ENCODE measurements at places on chromosomes 1 and 21.
A peak's percentile ranks its signal among the peaks of the same experiment; 100 is the strongest.

DNA sequence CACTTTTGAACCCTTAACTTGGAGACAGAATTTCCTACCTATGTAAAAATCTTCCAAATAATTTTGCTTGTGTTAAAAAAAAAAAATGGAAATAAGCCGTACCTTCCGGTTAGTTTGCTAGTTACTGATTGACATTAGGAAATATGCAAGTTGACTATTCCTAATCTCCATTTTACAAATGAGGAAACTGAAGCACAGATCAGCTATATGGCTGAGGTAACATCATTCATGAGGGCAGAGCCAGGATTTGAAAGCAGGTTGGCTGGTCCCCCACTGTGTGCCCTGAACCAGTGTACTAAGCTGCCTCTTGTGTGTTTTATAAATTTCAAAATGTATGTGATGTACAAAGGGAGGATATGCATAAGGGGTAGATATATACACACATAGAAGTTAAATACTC lies 29.6 kb downstream of the BACE2 start:
- DNase-seq, result no peak

DNA sequence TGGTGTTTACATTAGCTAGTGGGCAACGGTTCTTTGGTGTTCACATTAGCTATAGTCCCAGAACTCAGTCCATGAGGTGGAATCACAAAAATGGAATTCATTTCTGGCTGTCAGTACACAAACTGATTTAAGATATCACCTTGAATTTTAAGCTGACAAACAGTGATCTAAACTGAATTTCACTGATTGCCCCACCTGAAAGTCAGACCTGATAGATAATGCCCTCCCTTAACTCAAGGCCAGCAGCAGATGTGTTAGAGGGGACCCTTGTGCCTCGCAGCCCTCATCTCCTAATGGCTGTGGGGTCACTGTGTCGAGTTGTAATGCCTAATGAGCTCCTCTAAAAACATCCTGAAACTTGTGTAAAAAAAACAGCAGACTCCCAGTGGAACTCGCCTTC lies 8.6 kb downstream of the ARF1 start:
- DNase-seq, result no peak

GRCh38 chr1:82695443-82695842 lies 894.7 kb downstream of the ADGRL2 start:
- no peak for DNase-seq

DNA sequence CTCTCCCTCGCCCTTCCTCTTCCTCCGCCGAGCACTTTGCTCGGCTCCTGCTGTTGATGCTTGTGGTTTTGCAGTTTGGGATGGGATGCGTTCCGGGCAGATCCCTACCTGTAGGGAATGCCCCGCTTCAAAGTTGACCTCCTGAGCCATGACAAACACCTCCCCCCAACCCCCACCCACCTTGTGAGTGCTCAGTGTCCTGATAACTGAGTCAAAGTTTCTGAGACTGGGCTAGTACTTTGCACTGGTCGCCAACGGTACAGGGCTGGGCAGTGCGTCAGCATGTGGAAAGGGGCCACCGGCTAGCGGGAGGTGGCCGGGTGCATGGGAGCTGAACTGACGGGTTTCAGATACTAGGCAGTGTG lies 771 bp downstream of the RABGAP1L start:
- peak; percentile 39 for DNase-seq

DNA sequence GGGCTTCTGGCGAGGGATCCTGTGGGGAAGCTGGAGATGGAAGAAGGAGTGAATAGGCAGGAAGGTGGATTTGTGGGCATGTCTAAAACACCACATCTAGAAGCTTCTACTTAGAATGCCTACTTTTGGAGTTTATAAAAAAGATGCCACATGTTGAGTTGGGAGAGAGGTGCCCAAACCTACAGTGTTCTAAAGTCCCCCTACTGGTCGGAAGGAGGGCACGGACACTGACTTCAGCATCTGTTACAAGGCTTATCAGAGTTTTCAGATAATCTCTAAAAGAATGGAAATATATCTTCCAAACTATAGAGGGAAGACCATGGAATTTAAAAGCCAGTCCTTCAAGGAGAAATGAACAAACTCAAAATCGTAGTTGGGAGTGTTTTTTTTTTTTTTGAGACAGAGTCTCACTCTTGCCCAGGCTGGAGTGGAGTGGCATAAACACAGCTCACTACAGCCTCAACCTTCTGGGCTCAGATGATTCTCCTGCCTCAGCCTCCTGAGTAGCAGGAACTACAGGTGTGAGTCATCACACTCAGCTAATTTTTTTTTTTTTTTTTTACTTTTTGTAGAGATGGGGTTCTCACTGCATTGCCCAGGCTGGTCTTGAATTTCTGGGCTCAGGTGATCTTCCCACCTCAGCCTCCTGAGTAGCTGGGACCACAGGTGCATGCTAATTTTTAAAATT lies 14.8 kb downstream of the IBA57 start:
- DNase-seq, result no peak

DNA sequence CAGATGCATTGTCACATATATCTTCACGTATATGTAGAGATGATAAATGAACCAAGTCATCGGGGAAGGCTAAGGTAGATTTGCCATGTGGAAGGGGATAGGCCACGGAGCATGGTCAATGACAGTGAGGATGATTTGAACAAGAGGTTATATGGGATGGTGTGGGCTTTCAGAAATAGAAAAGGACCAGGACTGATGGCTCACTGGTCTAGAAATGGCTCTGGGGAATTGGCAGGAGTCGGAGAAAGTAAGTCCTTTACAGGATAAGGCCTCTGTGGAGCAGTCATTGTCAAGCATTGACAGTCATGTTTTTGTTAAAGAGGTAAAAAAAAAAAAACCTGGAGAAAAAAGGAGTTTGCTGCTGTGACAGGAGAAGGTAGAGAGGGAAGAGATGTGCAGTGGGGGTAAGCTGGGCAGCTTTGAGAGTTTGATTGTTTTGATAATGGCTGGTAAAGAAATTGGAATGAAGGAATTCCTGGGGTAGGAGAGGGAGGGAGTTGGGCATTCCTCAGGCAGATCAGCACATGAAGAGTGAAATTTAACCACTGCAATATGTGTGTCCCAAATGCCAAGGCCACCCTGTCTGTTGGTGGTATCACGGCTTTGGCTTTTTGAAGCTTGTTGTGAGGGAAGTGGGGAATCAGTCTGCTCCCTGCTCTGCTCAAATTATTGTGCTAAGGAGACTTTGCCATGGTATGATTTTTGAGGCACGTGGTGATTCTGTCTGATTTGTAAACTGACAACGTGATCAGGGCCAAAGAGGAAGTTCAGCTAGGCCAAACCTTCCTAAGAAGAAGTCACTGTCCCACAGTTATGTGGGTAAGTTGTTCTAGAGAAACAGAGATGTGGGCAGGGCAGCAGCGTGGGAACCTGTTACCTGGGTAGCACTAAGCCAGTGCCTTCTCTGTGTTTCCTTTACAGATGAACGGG lies 26.0 kb downstream of the MACF1 start:
- no peak for DNase-seq

DNA sequence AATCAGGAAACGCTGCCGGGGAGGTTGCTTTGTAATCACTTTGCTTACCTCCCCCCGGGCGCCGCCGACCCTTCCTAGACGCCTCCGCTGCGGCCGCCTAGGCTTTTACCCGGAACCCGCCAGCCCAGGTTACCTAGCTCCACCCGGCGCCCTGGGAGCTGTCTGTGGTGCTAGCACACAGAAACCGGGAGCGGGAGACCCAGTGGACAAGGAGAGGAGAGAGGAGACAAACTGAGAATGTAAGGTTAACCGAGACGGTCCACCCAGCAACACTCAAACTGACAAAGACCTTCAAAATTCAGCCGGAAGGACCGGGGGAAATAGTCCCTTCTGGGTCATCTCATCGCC lies 9.8 kb downstream of the BARHL2 start:
- no peak for DNase-seq

DNA sequence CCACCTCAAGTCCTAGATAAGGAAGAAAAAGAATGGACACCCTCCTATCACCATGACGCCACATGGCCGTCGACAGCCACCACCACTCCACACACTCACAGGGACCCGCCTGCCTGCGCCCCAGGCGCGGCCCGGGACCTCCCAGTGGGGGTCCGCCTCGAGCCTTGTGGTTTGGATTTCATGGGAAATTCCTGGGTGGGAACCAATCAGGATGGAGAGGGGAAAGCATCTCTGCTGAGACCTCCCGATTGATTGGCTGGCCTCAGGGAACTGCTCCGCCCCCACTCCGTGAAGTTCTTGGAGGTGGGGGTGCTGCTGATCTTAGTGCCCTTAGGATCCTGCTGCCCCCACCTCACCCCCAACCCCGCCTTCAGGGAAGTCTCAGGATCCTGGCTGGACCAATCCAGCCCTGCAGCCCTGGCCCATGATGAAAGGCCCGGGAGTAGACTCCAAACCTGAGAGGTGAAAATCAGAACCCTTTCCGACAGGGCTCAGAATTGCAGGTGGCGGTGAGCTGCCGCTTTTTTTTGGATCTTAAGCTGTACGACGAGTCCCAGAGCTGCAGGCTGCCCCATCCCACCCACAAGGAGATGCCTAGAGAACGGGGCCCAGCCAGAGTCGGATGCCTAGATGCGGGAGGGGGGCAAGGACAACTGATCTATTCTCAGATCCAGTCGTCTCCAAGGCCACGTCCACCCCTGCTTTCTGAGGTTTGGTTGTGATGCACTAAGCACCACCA lies 29.0 kb upstream of the TMEM51 start:
- DNase-seq, result no peak

- DNase-seq, result no peak
These were observed 39.0 kb downstream of the TTLL7 start for GRCh38 chr1:83959824-83960498.

DNA sequence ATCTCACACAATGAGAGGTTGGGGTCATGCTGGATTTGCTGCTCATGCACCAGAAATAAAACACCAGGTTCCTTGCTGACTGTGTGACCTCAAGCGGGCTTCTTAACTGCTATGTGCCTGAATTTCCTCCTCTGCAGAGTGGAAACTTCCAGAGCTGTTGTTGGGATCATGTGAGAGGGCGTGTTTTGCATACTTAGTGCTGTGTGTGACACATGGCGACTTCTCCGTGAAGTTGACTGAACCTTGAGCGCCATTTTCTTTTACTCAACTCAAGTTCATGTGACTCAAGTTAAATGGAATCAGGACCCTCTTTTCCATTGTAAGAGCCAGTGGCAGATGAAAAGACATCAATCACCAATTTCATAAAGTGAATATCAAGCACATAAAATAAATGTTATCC lies 224.0 kb downstream of the KIF26B start:
- no peak for DNase-seq

DNA sequence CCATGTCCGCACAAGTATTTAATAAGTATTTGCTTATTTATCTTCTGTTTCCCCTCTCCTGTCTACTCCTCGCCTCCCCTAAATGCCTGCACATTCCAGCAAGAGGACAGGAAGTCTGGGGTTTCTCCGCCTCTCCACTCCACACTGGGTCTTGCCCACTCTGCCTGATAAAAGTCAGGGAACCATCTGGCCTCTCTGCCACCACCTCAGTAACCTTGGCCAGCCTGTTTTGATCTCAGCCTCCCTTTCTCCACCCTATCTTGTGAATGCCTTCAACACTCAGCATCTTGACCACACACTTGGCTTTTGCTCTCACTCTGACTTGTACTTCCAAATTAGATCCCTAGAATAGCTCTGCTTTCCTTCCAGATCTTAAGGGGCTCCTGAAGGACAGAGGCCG lies 165.3 kb upstream of the UBE2U start:
- no peak for DNase-seq

DNA sequence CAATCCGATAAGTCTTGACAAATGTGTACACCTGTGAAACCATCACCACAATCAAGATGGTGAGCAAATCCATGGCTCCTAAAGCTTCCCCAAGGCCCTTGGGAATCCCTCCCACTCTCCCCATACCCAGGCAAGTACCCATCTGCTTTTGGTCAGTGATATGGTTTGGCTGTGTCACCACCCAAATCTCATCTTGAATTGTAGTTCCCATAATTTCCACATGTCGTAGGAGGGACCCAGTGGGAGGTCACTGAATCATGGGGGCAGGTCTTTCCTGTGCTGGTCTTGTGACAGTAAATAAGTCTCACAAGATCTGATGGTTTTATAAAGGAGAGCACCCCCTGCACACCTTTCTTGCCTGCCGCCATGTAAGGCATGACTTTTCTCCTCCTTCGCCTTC lies 14.6 kb upstream of the GUCA2B start:
- no peak for DNase-seq

GRCh38 chr1:181554465-181554864 lies 71.1 kb downstream of the CACNA1E start:
- DNase-seq, result no peak

DNA sequence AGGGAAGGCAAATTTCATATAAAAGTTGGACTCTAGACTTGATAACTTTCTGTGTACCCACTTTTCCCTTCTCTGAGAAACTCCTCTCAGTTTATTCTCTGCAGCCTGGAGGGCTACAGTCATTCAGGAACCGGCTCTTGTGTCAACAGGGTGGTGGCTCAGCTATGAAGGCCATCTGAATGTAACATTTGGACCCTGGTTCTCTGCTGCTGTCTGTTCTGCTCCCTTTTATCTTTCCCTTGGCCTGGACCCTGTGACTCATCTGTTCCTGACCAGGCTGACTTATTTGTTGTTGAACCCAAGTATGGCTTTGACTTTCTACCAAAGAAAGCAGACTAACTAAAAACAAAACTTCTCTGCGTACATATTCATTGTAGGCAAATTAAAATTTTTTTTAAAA lies 75.4 kb downstream of the CENPF start:
- no peak for DNase-seq

DNA sequence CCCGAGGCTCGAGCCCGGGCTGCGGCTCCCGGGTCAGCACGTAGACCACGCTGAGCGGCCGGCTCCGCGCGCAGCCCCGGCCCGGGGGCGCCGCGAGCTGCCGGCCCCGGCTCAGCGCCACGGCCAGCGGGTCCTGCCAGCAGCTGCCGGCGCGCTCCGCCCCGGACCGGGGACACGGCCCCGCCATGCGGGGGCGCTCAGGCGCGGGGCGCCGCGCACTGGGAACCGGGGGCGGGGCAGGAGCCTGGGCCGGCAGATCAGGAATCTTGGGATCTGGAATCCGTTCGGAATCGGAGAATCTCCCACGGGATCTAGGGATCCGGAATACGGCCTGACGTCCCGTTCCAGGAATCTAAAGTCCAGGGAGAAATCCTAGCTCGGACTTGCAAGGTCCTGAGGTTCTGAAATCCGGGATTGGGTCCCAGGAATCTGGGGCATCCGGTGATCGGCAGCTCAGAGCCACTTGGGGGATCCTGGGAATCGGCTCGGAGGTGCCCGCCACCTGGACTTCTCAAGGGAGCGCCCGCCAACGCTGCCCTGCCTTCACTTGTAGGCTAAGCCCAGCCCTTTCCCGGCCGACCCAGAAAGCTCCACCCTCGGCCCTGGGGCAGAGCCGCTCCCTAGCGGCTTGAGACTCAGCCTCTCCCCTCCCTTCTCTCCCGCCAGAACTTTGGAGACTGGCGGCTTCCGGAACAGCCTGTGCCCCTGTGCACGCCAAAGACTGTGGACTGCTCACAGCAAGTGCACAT lies at the start of gene MAP3K6:
Gene MAP3K6 (minus strand): TSS at position 551 of the 749 bp plus-strand sequence. CDS start 364 bp downstream, at position 187.
- peak; percentile 66 for DNase-seq

DNA sequence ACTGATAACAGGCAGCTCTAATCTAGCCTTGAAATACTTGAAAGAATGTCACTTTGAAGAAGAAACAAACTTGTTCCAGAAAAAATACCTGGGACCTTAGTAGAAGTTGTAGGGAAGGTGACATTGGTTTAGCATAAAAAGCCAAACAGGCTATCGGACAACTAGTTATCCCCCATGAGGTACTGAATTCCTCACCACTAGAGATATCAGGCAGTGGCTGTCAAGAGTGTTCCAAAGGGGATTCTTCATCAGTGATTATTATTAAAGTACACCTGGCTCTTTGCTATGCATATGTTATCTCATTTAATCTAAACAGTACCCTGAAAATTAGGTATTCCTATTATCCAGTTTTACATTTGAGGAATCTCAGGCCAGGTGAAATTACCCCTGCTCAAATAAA lies 13.1 kb upstream of the HMGN2 start:
- no peak for DNase-seq
